Stimulated activated CD8-positive, alpha-beta memory T cell treated with anti-CD3 and anti-CD28 coated beads, Interleukin-4, amount 100 ng/mL, for 4 hours (primary cell): ENCODE measurements at places on chromosomes 16 and 17.

- DNase-seq, result no peak
Measured at GRCh38 chr16:69112285-69113129, 7.1 kb downstream of the HAS3 start.

DNA sequence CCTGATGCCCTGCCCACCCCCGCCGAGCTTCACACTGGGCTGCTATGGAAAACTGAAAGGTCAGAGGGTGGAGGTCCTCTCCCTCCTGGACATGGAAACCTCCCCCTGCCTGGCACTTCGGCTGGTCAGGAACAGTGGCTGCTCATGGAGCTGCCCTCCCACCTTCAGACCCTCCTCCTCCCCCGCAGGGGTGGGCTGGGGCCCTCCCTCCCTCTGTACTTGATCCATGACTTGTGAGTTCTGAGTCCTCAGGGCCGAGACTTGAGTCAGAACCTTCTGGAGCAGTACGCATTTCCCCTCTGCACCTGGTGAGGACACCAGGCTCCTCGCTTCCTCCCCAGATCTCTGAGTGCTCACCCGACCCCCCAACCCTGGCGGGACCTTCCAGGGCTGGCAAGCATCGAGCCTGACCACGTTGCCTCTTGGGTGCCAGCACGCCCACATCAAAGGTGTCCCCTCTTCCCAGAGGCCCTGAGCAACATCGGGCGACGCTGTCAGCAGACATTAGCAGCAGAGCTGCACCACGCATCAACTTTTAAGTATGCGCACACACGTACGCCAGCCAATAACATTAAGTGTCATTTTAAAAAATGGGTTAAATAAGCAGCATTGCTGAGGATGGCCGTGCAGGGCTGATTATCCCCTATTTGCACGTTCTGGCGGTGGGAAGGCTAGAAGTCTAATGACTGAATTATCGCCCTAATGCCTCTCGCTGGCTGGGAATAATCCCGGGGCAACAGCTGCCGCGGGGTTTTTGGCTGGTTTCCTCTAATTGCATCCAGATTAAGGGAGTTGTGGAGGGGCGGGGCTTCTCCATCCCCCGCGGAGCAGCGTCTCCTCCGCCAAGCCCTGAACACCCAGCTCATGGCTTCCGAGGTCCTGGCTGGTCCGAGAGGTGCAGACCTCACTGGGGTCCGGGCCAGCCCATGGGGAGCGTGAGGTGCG is 98.0 kb downstream of the TBC1D16 start:
- DNase-seq, result no peak

DNA sequence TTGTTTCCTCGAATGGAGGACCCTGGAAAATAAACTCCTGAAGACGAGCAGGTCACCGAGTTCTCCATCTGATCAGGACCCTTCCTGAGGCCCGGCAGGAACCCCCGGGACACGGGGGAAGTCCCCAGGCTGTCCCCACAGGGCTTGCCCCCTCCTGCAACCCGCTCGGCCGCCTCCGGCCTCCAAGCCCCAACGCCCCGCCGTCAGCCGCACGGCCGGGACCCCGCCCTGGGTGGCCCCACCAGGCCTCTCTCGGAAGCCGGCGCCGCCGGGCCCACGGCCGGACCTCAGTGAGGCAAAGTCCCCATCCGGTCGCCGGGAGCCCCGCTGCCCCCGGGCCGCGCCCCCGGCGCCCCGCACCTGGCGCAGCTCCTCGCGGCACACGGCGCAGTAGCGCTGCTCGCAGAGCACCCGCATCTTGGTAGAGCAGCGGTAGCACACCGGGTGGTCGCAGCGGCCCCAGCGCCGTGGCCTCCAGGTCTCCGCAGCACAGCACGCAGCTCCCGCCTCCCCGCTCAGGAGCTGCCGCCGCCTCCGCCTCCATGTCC is 383 bp downstream of the ZNF598 start:
- DNase-seq, result no peak

GRCh38 chr17:42274253-42274542 is 2.0 kb downstream of the STAT5B start:
- DNase-seq, result no peak

- no peak for DNase-seq
Measured at GRCh38 chr16:79690159-79690558, 89.6 kb upstream of the MAF start.

GRCh38 chr16:13437413-13437795 is 482.6 kb upstream of the ERCC4 start:
- no peak for DNase-seq

GRCh38 chr17:30352240-30352814 is 18.5 kb upstream of the TMIGD1 start:
- no peak for DNase-seq

GRCh38 chr17:44109312-44109630 is 14.2 kb downstream of the HDAC5 start:
- DNase-seq, result no peak

- DNase-seq, result no peak
Measured at GRCh38 chr16:29192329-29193247, 207.7 kb downstream of the LAT start.

DNA sequence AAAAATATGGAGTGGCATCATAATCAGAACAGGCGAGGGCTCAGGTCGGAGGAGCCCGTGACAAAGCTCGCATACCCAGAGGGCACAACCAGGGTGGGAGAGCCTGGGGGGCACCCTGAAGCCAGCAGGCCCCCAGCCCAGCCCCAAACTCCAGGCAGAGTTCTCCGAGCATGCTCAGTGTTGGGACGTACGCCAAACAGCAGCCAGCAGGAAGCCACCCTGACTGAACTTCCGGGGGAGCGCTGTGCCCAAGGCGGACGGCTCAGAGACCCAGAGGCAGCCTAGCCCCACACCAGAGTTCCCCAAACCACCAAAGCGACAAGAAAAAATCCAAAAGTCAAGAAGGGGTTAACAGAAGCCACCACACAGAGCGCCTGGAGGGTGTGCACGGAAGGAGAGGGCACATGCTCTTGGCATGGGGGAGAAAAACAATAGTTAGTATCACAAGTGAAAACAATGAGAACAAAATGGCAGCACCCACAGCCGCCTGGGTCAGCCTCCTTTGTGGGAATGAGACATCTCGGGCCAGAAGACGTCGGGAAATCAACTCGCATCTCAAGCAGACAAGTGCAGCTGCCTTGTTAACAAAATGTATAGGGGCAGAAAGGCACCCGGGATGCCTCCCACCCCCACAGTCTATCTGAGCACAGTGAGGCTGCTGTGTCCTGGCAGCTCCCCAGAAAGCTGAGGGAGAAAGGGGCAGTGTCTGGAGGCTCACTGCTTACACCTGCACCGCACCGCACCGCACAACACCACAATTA is 11.9 kb downstream of the EXOC7 start:
- no peak for DNase-seq

- no peak for DNase-seq
Measured at GRCh38 chr16:57800200-57801097, 1.8 kb downstream of the KIFC3 start.

- DNase-seq, result no peak
Measured at GRCh38 chr17:36004594-36005108, 3.3 kb upstream of the CCL15 start.

DNA sequence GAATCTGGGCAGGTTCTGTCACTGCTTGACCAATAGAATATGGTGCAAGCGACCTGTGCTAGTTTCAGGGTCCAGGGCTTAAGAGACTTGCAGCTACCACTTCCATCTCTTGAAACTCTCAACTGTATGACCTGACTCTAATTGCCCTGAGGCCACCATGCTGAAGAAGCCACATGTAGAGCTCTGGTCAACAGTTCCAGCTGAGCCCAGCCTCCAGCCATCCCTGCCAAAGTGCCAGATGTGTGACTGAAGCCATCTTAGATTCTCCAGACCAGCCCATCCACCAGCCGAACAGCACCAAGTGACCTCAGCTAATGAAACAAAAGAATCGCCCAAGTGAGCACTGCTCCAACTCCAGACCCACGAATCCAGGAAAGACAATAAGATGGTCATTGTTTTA is 3.4 kb upstream of the MT2A start:
- no peak for DNase-seq

DNA sequence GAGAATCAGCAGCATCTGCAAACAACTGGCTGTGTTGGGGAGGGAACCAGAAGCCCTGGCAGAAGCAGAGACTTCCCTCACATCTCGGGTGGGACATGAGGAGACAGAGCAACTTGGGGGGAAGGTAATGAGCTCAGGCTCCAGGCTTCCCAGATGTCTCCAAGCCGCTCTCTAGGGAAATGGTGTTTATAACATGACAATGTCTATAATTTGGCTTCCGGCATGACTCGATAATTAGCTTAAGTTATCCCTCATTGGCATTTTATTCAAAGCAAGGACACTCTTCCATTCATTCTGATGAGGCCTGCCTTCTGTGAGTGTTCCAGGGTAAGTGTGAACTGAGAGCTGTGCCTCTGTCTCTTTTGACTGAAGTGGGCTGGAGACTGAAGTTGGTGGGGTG is 14.7 kb upstream of the MLLT6 start:
- no peak for DNase-seq

GRCh38 chr16:75733305-75734211 is 7.3 kb upstream of the CPHXL start:
- no peak for DNase-seq

GRCh38 chr17:41664587-41665565 is 23.8 kb upstream of the EIF1 start:
- DNase-seq, result no peak

- no peak for DNase-seq
Measured at GRCh38 chr17:81583589-81584342, 31.6 kb upstream of the FAAP100 start.
